ENCODE measurements at places on chromosomes 2 and 18. TPM values are rescaled to one million over a fixed set of nuclear protein-coding genes. Genes with fewer than 3 reads are reported as not detected.

EDAR gene
- total RNA-seq: 0.12 TPM

GRCh38 chr2:27955384-27956161 lies 65.0 kb downstream of the BABAM2 start:
- H3K4me1 ChIP-seq: peaks cover 32% of the 10 kb centered on the region
- H3K4me3 ChIP-seq: no peak overlapping the region
- H3K27me3 ChIP-seq: no peaks in the 10 kb centered on the region
- peak overlapping the region; percentile 73 for H3K27ac ChIP-seq

SLC8A1 gene
- 8.9 TPM for total RNA-seq

DNA sequence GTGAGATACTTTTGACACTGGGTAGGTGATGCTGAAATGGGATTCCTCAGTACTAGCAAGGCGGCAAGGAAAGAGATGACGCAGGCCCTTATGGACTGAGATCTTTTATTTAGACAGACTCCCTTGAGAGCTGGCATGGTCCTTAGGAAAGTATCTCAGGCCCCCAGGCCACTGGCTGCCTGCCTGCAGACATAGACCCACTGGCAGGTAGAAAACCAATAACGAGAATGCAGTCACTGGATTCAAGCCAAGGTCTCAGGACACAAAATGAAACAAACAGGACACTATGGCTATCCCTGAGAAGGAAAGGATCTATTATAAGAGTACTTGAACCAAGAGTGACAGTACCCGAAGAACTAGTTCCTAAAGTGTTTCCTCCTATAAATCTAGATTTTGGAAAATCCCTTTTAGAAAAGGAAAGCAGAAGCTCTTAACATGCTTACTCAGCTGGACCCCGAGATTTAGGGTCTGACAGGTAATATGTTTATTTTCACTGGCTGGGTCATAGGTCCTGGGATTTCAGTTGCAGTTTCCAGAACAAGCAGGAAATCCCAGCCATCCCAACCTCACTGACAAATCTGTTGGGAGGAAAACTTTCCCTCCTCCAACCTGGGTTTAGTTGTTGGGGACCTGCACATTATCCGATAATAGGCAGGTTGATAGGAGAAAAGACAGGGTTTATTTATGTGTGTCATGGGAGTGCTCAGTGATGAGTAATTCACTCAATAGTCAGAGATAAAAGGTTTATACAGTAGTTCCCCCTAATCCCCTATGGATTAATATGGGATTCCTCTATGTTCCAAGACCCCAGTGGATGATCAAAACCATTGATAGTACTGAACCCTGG lies 44.5 kb downstream of the COMMD1 start:
- DNase-seq: no peak
- H3K27ac ChIP-seq: no peak overlapping the region
- H3K4me1 ChIP-seq: peaks cover 26% of the 10 kb centered on the region
- H3K27me3 ChIP-seq: no peaks in the 10 kb centered on the region

- H3K27ac ChIP-seq: no peak overlapping the region
- H3K4me1 ChIP-seq: no peaks in the 10 kb centered on the region
- H3K27me3 ChIP-seq: no peaks in the 10 kb centered on the region
- H3K36me3 ChIP-seq: peaks cover 4% of the 10 kb centered on the region
Observed at GRCh38 chr18:51082571-51083267, 52.7 kb downstream of the SMAD4 start.

DNA sequence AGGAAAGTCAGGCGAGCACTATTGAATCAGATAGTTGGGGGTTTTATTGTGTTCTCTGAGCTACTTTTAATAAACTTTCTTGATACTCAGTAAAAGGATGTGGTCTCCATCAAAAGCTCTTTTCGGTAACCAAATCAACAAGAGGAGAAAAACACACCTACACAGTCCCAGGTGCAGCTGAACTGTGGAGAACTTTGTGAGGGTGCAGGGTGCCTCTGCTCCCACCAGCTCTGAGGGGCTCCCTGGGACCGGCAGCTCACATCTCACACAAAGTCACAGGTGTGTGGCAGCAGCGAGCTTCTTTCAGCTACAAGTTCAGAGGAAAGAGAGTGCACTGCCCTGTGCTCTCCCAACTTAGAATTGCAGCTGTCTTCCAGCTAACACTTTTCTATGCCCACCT lies 650.4 kb downstream of the RNF144A start:
- H3K36me3 ChIP-seq: no peaks in the 10 kb centered on the region
- H3K4me3 ChIP-seq: no peak overlapping the region
- DNase-seq: no peak
- H3K4me1 ChIP-seq: no peaks in the 10 kb centered on the region
- H3K27me3 ChIP-seq: no peaks in the 10 kb centered on the region
- H3K27ac ChIP-seq: no peak overlapping the region

GRCh38 chr18:13303756-13304364 lies 85.3 kb downstream of the LDLRAD4 start:
- no peak overlapping the region for H3K27ac ChIP-seq
- peaks cover 10% of the 10 kb centered on the region for H3K4me1 ChIP-seq
- H3K4me3 ChIP-seq: no peak overlapping the region
- DNase-seq: no peak

RTP5 gene
- total RNA-seq: not detected

SERPINB12 gene
- total RNA-seq: not detected

- H3K27ac ChIP-seq: no peak overlapping the region
- H3K27me3 ChIP-seq: no peaks in the 10 kb centered on the region
- H3K4me3 ChIP-seq: no peak overlapping the region
- H3K4me1 ChIP-seq: no peaks in the 10 kb centered on the region
- H3K36me3 ChIP-seq: no peaks in the 10 kb centered on the region
- DNase-seq: no peak
Observed at GRCh38 chr2:122075381-122075780, 319.9 kb downstream of the TSN start.

DNA sequence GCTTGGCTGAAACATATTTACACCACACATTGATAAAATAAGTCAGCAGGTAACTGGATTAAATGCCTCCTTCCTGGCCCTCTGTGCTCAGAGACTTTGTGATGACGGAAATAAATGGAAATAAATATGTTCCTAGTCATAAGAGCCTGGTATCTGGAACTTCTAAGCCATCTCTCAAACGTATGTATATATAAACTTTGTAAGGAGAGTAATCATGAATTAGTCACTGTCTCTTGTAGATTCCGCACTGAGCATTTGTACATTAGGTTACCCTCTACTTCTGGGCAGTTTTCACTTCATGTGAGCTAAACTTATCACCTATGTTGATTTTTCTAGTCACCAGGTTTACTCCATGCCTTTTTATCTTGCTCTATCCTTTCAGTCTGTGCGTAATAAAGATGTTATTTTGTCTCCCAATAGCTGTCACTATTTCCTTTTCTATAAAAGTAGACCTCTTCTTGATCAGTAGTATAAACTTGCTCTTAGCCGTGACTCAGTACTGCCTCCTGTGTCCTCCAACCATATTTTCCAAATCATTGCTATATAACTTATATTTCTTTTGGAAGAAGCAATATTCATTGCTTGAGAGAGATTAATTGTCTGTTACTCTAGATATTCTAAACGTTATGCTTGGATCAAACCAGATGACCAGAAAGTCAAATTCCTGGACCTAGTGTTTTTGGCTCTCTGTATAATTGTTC lies 53.2 kb downstream of the FEZ2 start:
- DNase-seq: no peak
- H3K36me3 ChIP-seq: no peaks in the 10 kb centered on the region
- H3K27me3 ChIP-seq: no peaks in the 10 kb centered on the region
- no peaks in the 10 kb centered on the region for H3K4me1 ChIP-seq
- no peak overlapping the region for H3K4me3 ChIP-seq
- no peak overlapping the region for H3K27ac ChIP-seq

B3GNT7 gene
- total RNA-seq: 6.2 TPM

FAM228A gene
- total RNA-seq: 0.24 TPM

GRCh38 chr2:172120118-172120517 lies 17.4 kb upstream of the DLX2 start:
- DNase-seq: no peak
- no peak overlapping the region for H3K27ac ChIP-seq
- H3K4me1 ChIP-seq: no peaks in the 10 kb centered on the region
- H3K4me3 ChIP-seq: no peak overlapping the region
- no peaks in the 10 kb centered on the region for H3K36me3 ChIP-seq

SH2D6 gene
- 0.27 TPM for total RNA-seq

DNA sequence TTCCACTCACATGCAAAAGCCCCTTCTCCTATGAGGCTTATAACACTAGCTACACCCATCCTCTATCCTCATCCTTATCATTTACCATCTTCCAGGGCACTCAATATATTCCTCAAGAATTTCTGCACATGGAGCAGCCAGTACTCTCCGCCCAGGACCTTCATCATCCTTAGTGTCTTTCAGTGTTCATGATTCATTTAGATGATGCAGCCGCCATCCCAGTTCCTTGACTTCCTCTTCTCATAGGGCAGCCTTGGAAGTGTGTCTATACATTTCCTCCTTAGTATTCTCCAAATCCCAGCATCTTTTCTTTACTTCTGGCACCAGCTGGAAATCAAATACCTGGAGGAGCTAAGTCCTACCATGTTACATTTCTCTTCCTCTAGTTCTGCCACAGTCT lies 3.0 kb upstream of the ITSN2 start:
- no peaks in the 10 kb centered on the region for H3K36me3 ChIP-seq
- DNase-seq: no peak
- peaks cover 14% of the 10 kb centered on the region for H3K4me1 ChIP-seq
- no peak overlapping the region for H3K4me3 ChIP-seq
- no peaks in the 10 kb centered on the region for H3K27me3 ChIP-seq

TOGARAM2 gene
- total RNA-seq: 0.47 TPM

DNA sequence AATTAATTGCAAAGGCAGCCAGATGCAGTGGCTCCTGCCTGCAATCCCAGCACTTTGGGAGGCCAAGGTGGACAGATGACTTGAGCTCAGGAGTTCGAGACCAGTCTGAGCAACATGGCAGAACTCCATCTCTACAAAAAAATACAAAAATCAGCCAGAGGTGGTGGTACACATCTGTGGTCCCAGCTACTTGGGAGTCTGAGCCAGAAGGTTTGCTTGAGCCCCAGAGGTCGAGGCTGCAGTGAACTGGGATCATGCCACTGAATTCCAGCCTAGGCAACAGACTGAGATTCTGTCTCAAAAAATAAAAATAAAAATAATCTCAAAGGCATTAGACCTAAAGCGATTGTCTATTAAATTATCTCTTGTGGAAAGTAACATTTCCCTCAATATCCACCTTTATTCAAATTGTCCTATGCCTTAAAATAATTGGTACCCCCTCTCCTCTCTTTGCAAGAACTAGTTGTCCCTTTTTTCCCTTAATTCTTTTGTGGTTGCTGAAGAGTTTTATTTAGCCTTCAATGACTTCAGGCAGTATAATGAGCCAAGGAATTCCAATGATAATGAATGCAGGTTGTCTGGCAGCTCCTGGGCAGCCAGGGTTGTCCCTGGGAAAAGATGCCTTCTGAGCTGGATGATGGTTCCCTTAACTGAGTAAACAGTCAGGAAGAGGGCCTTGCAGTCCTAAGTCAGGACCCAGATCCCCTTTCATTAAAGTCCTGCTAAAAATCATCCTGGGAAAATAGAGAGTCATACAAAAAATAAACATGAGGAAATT lies 32.2 kb downstream of the GPR75 start:
- no peaks in the 10 kb centered on the region for H3K36me3 ChIP-seq
- no peak overlapping the region for H3K27ac ChIP-seq
- no peaks in the 10 kb centered on the region for H3K27me3 ChIP-seq
- no peaks in the 10 kb centered on the region for H3K4me1 ChIP-seq

DNA sequence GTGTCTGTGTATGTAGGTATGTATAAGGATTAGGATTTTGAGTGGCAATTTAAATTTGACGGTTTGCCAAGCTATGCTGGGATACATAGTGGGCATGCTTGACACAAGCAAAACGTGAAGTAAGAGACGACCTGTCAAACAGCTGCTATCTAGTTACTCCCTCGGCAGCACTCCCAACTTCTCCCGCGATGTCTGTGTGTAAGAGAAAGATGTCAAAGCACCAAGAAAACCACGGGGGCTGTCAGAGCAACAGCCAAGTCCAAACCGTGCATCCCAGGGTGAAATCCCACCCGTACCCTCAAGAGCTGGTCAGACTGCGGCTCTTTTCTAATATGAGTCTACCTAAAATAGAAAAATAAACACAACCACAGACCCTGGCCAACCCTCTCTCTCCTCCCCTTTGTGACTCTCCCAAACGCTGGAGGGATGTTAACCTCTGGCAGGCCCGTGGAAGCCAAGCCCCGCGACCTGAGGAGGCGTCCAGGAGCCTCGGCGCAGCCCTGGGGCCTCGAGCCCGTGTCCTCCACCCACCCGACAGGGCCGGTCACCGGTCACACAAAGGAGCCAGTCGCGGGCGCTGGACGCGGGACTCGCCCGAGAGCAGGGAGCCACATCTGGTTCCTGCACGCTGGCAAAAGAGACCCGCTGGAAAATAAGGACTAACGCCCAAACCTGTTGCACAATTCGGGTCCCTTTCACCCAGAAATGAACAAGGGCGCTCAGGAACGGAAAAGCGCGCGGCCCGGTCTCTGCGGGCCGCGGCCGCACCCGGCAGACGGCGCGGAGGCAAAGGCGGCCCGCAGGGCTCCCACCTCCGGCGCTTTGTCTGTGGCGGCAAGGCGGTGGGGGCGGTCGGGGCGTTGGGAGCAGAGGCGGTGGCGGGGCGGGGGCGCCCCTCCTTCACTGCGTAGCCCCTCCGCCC lies 925 bp downstream of the SESTD1 start:
- H3K27me3 ChIP-seq: no peaks in the 10 kb centered on the region
- DNase-seq: peak; percentile 65
- H3K27ac ChIP-seq: peak overlapping the region; percentile 95

DNA sequence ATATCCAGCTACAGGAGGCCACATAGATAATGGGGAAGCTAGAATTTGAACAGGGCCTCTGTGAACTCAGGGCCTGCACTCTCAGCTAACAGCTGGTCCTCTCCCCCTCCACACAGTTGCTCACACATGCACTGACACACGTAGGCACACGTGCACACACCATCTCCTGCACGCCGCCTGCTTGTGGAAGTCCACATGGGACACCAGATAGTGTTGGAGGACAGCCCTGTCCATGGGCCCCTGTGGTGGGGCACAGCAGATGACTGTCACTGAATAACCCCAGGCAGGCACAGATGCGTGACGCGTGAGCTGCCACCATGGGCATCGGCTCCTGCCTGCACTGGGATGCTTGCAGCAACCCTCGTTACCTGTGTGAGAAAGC lies 52.9 kb downstream of the ADI1 start:
- peak overlapping the region; percentile 77 for H3K27ac ChIP-seq
- no peak overlapping the region for H3K4me3 ChIP-seq
- DNase-seq: no peak
- H3K27me3 ChIP-seq: no peaks in the 10 kb centered on the region
